ENCODE measurements at places on chromosomes 12 and 14.

- peak; percentile 10 for DNase-seq
These were observed 207.9 kb downstream of the NUAK1 start for GRCh38 chr12:105930557-105931503.

- no peak for DNase-seq
These were observed 268.5 kb upstream of the PPFIA2 start for GRCh38 chr12:82027612-82028011.

- no peak for DNase-seq
These were observed 35.1 kb downstream of the EIF2S3B start for GRCh38 chr12:10540776-10541205.

DNA sequence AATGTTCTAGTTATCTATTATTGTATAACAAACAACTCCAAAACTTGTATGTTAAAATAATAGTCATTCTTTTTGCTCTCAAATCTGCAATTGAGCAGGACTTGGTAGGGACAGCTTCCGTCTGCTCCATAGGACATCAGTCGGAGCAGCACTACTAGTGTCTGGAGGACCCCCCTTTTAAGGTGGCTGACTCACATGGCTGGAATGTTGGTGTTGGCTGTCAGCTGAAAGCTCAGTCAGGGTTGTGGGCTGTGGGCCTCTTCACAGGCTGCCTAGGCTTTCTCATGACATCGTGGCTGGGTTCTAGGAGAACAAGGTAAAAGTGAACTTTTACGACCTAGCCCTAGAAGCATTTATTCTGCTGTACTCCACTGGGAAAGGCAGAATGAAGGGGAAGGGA lies 160.6 kb downstream of the ANO4 start:
- no peak for DNase-seq

DNA sequence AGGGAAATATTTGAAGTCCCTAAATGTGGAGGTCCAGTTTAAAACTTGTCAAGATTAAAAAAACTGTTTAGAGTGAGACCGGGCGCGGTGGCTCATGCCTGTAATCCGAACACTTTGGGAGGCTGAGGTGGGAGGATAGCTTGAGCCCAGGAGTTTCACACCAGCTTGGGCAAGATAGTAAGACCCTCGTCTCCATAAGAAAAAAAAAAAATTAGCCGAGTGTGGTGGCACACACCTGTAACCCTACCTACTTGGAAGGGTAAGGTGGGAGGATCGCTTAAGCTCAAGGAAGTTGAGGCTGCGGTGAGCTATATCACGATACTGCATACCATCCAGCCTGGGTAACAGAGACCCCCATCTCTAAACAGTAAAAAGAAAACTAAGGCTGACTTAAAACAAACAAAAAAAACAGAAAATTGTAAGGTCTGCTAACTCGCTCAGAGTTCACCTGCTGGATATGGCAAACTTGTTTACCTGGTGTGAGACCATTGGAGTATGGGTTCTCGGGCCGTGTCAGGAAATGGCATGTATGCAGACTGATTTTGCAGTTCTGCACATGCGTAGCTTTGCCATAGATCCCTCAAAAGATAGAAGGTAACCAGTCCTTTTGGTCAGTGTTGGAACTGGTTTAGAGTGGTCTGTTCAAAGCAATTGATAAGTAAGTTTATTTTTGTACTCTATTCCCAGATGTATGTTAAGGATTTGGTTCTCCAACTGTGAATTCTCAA lies 2.1 kb downstream of the RNF10 start:
- no peak for DNase-seq

DNA sequence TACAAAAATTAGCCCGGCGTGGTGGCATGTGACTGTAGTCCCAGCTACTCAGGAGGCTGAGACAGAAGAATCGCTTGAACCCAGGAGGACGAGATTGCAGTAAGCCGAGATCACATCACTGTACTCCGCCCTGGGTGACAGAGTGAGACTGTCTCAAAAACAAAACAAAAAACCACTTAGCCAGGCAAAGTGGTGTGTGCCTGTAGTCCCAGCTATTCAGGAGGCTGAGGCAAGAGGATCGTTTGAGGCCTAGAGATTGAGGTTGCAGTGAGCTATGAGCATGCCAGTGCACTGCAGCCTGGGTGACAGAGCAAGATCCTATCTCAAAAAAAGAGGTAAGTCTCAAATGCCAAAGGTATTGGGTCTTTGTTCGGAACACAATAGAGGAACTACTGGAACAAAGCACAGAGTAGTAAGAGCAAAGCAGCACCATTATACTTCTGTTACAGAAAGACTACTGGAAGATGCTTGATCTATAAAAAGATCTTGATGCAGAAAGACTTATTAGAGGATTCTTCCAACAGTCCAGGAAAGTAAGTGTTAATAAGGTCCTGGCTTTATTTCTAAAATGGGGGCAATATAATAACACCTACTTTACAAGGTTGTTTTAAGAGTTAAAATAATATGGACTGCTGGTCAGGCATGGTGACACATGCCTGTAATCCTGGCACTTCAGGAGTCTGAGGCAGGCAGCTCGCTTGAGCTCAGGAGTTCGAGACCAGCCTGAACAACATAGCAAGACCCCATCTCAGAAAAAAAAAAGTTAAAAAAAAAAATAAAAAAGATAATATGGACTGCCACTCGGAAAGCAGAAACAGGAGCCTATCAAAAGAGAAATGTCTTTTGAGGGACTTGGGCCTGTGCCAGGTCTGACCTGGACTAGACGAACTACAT lies 29.9 kb downstream of the BTBD7 start:
- no peak for DNase-seq

DNA sequence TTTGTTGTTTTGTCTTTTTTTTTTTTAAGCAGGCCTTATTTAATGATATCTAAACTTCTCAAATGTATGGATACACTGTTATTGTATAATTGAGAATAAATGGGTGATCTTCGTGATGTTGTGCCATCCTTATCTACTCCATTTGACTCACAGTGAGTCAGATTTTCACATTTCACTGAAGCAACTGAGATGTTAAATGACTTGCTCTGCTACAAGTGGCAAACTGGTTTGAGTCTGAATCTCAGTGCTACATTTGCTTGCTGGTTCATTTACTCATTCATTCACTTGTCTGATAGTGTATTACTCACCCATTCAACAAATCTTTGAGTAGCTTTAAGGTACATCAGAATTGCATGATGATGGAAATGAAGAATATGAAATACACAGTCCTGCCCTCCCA lies 2.6 kb downstream of the KIAA0586 start:
- peak; percentile 8 for DNase-seq

DNA sequence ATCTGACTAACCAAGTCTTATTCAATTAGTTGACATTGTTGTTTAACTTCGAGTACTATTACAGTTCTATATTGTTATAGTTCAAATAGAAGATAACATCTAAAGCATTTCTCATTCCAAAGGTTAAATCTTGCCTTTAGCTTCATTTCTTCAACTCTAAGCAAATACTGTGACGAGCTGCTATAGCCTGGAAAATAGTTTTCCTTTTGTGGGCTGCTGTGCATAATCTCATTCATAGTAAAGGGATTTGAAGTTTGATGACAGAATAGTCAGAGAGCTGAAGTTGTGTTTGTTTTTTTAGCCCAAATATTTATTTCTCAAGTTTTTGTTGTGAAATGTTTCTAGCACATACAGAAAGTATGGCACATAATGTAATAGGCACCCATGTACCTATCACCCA lies 13.4 kb downstream of the PSEN1 start:
- DNase-seq = no peak

- DNase-seq = no peak
These were observed 103.7 kb downstream of the VCPKMT start for GRCh38 chr14:50012644-50013043.

DNA sequence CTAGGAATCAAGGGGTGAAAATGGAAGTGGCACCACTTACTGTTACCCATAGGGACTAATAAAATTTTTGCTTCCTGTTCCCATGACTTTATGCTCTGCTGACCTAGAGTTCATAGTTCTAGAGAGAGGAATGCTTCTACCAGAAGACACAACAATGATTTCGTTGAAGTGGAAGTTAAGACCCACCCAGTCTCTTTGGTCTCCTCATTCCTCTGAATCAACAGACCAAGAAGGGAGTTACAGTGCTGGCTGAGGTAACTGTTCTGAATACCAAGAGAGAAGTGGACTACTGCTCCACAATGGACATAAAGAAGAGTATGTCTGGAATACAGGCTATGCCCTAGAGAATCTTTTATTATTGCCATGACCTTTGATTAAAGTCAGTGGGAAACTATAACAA lies 23.5 kb upstream of the DYRK2 start:
- DNase-seq = no peak

- no peak for DNase-seq
These were observed 810.1 kb downstream of the FSCB start for GRCh38 chr14:43697003-43697402.

DNA sequence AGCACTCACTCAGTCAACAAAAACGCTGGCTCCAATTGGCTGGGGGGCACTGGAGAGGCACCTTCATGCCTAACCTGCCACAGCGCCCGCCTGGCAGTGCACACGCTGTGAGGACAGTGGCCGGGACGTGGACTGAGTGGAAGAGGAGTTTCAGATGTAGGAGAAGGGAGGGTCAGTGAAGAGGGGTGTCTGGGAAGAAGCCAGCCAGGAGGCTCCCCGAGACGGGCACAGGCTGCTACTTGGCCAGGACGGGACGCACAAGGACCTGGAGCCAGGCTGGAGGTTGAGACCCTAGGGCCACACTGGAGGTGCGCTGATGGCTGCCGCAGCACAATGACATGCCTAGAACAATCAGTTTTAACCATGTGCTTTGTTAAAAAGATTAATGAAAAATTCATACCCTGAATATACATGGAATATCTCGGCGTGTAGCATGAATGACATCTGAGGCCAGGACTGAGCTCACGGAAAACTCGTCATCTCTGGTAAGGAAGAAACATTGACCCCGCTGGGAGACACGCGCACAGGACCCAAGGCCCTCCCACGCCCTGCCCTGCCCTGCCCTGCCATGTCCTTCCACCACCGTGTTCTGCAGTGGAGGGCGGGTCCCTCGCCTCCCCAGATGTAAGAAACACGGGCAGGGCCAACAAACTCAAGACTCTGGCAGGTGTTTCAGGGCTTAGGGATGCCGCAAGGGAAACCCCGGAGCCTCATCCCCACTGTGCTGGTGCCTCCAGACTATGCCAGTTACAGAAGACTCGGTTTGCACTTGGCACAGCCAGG lies 25.0 kb downstream of the AMN start:
- no peak for DNase-seq

GRCh38 chr12:93106910-93107309 lies 177.8 kb upstream of the EEA1 start:
- DNase-seq = no peak

Data from NB4 (cell line).